ENCODE measurements at places on chromosomes 16 and 17.

GRCh38 chr17:77423589-77424451, 283.1 kb downstream of the SEC14L1 start:
- peak; percentile 89 for DNase-seq

GRCh38 chr17:73481676-73482075, 162.6 kb downstream of the SDK2 start:
- no peak for DNase-seq

- no peak for DNase-seq
Measured at GRCh38 chr16:14527411-14528044, 102.5 kb downstream of the PARN start.

DNA sequence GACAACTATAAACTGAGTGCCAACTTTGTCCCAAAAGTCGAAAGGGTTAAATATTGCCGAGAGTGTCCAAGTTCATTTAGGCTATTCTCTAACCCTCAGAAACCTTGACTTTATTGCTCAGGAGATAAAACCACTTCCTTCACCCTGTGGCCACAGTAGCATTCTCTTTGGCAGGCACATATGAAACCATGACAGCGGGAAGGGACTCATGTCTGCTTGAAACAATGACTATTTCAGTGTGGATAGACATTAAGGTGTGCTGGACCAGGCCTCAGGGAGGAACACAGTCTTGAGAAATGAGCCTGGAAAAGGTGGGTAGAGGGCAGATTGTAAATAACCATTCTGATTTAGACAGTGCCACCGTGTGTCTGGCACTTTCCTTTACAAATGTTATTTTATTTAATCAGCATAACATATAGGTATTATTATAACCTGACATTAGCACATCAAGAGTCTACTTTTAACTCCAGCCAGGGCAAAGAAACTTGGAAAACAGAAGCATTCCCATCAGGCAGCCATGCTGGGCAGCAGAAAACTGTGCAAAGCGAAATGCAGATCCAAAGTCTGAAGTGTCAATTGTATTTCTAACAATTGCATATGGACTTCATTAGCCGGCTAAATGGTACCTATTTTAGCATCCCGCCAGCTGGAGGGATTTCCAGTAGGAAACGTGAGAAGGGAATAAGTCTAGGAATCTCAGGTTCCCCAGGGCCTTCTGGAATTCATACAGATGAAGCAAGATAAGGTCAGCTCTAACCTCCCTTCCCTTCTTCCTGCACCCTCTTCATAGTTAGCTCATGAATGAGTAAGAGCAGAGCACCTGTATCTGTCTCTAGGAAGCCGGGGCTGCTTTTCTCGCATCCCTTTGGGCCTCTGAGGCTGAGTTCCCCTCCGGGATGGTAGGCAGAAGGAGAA, 212.8 kb upstream of the ELAC2 start:
- no peak for DNase-seq

DNA sequence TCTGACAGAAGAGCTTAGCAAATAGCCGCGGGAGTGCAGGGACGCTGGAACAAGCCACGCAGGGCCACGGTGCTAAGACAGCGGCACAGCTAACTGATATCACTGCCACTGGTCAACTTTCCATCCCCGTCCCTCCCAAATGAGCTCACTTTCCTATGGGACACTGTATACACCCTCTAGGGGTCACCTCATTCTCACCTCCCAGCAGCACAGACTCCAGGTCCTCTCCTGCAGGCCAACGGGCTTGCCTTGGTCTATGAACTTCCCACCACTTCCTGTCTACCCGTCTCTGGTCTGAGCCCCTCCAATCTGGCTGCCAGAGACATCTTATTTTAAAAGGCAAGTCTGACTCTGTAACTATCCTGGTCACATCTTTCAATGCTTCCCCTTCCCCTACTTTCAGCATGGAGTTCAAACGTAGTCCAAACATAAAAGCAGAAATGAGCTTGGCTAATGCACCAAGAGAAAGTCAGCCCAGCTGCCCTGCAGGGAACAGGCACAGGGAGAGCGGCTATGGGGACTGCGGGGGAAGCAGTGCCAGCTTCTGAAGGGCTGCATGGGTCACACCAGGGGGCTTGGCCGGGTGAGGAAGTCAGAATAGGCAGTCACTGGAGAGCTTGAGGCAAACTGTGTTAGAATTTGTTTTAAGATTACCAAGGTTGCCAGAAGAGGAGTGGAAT, 26.3 kb upstream of the SLC38A8 start:
- no peak for DNase-seq

GRCh38 chr17:62899361-62899760, 66.7 kb upstream of the TANC2 start:
- DNase-seq, result peak; percentile 40

DNA sequence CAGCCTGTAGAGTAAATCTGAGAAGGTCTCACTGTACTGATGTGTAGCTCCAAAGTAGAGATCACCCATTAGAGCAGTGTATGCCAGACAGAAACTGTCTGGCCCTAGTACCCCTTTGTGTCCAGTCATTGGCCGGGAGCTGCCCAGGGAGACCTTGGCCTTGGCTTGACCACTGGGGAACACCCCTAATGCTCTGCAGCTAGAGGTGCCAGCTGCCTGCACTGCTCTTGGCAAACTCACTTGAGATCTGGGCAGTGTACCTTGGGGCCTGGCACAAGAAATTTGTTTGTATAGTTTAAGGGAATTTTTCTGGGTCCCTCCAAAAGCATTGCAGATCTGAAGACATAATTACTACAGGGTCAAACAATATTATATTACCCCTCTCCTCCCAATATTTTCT, 78.7 kb upstream of the MPHOSPH6 start:
- DNase-seq, result no peak

DNA sequence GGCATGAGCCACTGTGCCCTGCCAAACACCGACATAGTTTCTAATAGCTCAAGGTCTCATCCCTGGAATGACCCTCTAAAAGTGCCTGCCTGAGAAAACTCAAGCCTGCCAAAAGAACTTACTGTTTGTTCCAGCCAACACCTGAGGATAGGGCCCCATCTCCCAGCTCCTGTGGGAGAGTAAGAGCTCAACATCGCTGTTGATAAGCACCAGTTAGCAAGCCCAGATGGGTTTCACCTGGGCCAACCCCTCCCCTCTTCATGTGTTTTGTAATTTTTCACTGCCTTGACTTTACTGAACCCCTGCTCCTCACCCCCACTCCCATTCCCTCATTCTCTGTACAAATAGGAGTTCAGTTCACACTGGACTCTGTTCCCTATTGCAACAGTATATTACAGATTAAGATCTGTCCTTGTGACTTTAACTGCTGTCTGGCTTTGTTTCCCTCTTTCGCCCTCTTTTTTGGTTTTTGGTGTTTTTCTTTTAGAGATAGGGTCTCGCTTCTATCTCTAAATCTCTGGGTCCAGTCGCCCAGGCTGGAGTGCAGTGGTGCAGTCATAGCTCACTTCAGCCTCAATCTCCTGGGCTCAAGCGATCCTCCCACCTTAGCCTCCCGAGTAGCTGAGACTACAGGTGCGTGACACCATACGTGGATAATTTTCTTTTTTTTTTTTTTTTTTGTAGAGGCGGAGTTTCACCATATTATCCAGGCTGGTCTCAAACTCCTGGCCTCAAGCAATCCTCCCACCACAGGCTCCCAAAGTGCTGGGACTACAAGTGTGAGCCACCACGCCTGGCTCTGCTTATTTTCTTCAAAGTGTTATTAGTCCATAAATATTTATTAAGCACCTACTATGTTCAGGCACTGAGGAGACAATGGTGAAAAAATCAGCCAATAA, 12.3 kb downstream of the NUPR1 start:
- DNase-seq, result no peak

DNA sequence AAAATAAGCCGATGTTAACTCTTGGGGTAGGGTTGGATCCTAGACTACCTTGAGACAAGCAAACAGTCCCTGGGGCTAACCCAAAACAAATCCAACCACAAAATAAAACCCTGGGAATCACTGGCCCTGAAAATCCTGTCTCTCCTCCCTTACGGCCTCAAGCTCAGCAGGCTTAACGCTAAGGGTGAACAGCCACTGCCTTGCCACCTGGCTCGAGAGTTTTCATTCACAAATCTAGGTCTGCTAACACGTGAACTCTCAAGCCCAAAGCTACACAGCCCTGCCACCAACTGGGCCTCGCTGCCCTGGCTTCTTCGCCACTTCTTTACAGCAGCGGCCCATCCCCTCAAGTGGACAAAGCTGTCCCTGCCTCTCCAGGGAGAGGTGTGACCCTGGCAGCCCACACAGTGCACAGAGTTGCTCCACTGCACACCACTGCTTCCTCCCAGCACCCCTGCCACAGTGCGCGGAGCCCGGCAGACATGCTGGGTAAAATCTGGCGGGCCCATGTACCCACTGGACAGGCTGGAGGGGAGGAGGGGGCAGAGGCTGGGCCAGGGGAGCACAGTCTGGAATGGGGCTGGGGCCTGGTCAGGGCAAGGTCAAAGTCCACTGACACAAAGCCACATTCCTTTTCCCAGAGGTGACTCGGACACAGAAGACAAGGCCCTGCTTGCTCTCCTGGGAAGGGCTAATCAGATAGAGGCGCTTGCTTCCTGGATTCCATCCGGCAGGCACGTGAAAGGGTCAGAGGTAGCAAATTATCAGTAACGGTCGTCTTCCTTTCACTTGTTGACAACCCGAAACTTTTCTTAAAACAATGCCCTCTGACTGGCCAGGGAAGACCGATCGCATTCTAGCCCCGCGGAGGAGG, 996 bp downstream of the PCYT2 start:
- DNase-seq, result no peak

GRCh38 chr16:63876103-63876502, 1245.8 kb downstream of the CDH11 start:
- DNase-seq, result no peak

DNA sequence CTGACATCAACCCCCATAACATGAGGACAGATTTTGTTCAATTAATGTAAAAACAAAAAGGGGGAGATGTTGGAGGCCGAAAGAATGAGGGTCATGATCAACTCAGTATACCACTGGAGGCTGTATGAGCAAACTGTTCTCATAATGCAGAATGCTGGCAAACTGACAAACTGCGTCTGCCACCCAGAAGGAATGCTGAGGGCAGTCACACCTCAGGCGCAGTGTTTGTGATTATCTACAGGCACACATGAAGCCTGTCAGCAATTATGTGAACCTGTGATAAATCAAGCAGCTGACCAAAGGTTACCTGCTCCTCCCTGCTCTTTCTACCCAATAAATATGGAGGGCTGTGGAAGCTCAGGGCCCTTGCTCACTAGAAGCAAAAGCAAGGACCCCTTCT, 27.3 kb downstream of the CD300LG start:
- peak; percentile 41 for DNase-seq

DNA sequence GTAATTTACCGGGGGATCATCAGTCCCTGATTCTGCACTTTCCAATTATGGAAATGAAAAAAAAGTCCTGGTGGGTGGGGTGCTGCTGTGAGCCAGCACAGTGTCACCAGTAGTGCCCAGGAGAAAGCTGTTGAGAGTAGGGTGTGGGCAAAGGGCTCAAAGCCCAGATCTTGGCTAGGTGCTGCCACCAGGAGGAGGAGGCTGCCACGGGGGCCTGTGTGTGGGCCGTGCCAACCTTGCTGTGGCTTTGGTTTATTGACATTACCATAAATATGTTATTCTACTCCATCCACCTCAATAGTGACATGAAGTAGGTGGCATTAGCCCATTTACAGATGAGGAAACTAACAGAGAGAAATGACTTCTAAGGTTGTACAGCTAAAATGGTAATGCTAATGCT, 6.7 kb upstream of the PRPSAP2 start:
- no peak for DNase-seq

GRCh38 chr16:86232496-86232895, 277.8 kb upstream of the FOXF1 start:
- no peak for DNase-seq

DNA sequence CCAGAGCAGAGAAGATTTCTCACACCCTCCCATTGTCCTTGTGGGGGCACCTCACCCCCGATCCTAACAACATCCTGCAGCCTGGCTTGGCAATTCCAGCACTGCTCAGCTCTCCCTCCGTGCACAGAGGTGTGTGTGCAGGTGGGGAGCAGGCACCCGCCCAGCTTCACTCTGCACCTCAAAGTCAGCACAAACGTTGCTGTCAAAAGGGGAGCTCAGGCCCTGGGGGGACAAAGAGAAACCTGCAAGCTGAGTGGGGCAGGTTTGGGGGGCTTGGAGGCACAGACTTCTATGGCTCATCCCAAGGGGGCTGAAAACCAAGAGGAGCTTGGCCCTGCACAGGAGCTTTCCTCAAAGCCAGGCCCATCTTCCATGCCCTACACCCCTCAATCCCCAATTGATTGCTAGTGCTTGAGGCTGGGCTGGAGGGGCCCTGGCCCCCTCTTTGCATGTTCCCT, 231.9 kb upstream of the TNRC6C start:
- DNase-seq, result no peak

GRCh38 chr16:84585886-84586285, 32.0 kb downstream of the COTL1 start:
- DNase-seq, result no peak

DNA sequence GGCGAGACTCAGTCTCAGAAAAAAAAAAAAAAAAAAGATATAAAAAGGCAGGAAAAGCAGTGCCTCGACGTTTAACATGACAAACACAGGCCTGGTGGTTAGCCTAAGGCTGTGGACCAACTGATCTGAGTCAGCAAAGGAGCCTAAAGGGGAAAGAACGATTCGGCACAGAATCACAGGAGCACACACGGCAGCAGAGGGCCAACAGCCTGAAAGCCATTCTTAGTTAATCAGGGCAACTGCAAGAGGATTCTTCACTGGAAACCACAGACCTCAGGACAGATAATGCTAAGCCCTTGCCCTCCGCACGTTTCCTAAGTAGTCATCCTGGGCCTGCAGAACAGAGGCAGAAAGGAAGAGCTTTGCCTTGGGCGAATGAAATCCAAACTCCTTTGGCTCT, 14.7 kb downstream of the TMEM11 start:
- DNase-seq, result no peak

- no peak for DNase-seq
Measured at GRCh38 chr16:28146536-28146935, 65.2 kb downstream of the XPO6 start.

DNA sequence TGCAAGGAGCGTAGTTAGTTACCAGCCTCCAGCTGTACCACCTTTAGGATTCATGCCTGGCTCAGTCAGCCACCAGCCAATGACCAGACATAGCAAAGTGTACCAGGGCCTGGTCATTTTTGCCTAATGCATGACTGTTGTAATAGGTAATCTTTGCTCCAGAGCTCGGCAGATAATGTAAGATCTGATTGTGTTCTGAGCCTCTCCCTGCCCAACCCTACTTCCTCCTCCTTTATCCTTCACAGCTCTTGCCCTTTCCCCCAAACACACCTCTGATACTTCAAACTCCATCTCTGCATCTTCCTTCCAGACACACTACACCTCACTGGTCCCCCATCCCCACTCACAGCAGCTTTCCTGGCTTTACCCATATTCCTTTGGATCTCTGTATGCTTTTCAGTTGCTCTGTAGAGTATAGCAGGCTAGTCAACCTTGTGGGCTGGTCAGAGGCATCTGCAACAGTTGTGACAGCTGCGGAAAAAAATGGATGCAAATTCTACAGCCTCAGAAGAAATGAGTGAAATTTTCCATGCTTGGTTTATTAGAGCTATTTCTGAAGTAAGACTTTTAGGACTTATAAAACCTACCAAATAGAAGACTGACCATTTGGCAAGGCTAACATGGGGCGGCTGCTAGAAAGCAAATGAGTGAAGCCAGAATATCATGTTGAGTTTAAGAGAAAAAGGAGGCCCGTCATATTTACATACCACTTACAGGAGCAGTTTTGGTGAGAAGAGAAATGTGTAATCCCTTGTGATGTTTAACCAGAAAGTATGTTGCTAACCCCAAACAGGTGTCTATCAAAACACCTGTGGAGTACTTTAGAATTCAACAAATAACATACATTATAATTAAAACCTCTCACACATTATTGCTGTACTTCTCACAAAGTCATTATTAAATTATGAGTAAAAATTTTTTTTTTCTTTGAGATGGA, 19.9 kb upstream of the C16orf87 start:
- no peak for DNase-seq

All from left ventricle myocardium inferior (tissue), 1 donor.